Substantia nigra (tissue), 51 donors: ENCODE measurements at places on chromosomes 16 and 17.

GRCh38 chr16:50501986-50502615, 46.1 kb upstream of the NKD1 start:
- no peak for DNase-seq

DNA sequence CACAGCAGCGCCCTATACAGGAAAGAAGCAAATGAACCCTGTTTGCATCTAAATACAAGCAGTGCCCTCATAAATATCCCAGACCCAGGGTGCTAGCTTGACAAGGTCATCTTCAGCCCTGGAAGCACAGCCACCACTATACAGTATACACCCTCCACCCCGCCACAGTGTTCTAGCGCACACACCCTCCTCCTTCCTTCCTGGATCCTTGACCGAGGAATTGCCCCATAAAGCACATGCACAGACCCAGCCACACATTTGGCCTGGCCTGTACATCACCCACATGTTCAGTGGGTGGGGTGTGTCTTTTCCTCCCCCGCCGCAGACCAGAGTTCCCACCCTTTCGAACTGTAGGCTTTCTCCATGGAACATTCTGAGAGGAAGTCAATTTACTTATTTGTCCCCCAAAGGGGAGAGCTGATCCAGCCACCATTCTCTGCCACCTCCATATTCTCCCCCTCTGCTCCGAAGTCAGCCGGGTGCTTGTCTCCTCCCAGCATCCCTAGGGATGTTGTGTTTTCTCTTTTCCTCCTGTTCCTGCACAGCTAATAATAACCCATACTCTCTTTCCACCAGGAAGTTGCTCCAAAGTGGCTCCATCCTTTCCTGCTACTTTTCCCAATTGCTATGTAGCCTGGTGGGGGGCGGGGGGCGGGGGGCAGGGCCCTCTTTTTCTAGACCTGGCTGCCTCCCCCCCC, 6.6 kb downstream of the ABI3 start:
- DNase-seq, result no peak

DNA sequence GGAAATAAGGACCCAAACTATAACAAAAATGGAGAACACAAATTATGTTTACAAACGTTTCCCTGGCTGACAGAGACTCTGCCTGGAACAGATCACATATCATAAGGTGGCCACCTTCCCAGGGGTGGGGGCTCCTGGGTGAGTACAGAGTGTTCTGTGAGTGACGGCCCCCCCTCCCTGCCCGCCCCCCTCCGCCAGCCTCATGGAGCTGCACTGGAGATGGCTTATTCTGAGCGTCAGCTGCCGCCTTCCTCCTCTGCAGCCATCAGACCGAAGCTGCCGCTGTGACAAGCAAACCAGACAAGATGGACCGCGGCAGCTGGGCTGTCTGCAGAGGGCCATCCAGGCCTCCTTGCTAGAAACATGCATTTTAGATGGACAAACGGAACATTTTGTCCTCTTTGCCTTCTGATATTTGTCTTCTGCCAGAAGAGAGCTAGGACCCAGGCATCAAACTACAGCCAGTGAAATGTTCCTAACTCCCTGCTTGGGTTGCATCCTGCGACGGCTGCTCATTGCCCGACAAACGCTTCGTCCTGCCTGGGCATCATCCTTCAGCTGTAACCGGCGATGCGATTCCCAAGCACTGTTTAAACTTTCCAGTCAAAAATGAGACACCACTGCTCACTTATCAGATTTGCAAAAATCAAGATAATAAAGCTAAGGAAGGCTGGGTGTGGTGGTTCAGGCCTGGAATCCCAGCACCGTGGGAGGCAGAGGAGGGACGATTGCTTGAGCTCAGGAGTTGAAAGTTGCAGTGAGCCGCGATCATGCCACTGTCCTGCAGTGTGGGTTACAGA, 15.3 kb upstream of the RPTOR start:
- no peak for DNase-seq

DNA sequence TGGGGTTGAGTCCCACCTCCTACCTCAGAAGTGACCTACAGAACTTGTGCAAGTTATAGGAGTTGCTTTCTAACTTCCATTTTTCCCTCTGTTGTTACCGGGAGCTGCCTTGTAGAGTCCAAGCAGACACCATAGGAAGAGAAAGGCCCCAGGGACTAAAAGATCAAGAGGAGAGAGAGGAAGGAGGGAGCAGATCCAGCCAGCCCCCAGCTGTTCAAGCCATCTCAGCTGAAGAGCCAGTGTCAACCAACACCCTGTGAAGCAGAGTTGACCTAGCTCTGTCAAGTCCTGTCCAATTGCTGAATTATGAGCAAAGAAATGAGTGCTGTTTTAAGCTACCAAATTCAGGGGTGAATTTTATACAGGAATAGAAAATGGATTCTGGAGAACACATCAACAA, 34.9 kb upstream of the CACNG4 start:
- DNase-seq, result no peak

DNA sequence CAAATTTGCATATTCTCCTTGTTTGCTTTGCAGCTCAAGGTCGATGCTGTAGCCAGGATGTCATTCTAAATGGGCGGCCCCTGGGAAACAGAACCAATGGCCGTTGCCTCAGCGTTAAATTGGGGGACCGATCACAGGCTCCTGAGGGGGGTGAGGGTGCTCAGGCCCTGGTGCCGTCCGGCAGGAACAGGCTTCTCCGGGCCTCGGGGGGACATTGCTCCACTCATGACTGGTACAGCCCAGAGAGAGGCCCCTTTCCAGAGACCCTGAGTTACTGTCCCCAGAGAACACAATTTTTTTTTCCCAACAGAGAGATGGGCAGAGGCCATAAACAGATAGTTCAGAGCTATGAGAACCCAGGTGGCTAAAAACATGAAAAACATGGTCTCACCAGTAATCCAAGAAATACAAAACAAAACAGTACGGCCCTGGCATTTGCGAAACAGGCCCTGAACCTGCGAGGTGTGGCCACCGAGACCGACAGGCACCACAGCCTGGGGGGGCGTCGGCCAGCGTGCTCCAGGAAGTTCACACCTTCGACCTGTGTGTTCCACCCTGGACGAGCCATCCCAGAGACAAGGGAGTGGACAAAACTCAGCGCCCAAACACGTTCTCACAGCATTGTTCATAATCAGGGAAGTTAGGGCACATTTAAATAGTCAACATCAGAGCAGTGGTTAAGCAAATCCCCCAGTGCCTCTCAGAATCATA, 82.8 kb downstream of the METRNL start:
- DNase-seq, result no peak

DNA sequence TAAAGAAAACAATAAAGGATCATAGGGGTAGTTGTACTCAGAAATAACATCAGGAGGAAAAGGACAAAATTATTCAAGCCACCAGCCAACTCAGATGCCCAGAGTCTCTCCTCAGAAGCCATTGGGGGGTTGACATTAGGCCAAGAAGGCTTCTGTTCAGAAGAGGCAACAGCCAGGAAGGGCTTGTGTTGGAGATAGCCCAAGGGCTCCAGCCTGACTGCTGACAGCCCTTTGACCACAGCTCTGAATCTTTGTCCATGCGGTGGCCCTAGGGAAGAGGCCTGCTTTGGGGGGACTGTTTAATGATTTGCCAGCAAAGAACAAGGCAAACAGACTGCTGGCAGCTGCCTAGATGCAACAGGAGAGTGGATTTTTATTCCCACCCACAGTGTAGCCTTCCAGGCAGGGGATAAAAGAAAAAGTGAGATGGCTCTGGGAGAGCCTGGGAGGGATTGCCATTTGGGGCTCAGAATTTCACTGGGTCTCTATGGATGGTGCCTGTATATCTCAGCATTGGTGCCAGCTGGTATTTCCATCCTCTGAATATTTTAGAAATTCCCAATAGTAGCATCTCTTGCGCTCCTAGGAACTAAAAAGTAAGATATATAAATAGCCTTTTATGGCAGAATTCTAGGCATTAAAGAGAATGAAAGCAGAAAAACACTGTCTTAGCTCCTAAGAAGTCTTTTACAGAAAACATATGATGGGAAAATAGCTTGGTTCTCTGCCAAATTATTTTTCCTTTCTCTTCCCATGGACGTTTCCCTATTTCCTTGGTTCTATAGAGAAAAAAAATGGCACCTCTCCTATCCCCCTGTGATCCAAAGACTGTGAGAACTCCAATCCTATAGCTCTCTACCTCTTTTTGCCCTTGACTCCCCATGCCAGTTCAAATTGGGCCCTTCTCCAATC, 29.4 kb upstream of the SUPT4H1 start:
- DNase-seq, result no peak

- no peak for DNase-seq
Observed at GRCh38 chr17:41439375-41439774, 1.4 kb downstream of the KRT38 start.

- no peak for DNase-seq
Observed at GRCh38 chr17:74342224-74342623, 16.2 kb downstream of the KIF19 start.

GRCh38 chr17:42193216-42193968, 902 bp downstream of the GHDC start:
- DNase-seq, result no peak

DNA sequence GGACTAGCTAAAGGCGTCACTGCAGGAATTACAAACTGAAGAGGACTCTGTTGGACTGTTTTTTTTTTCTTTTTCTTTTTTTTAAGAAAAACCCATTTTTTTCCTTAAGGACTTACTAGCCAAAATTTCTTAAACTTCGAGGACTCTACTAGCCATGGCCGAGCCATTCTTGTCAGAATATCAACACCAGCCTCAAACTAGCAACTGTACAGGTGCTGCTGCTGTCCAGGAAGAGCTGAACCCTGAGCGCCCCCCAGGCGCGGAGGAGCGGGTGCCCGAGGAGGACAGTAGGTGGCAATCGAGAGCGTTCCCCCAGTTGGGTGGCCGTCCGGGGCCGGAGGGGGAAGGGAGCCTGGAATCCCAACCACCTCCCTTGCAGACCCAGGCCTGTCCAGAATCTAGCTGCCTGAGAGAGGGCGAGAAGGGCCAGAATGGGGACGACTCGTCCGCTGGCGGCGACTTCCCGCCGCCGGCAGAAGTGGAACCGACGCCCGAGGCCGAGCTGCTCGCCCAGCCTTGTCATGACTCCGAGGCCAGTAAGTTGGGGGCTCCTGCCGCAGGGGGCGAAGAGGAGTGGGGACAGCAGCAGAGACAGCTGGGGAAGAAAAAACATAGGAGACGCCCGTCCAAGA, 878 bp downstream of the HEXIM1 start:
- peak; percentile 55 for DNase-seq

GRCh38 chr17:80930335-80931279, 61.0 kb upstream of the CHMP6 start:
- DNase-seq, result no peak

GRCh38 chr16:50282955-50283631, 16.7 kb downstream of the ADCY7 start:
- no peak for DNase-seq

DNA sequence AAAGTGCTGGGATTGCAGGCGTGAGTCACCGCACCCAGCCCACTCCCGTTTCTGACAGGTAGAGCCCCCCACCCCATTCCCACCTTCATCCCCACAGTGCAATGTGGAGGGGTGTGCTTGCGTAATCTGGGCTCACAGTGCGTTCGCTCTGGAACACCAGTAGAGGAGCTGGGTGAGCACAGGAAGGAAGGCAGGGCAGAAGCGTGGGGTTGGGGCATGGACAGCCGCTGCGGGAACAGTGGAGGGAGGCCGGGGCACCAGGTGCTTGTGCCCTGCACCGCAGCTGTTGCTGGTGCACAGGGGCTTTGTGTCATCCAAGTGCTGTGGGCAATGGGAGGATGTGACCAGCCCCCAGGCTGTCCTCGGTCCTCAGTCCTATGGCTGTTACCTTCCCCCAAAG, 24.7 kb downstream of the KDM8 start:
- no peak for DNase-seq
